ENCODE measurements at places on chromosomes 12 and 14. TPM values are rescaled to one million over a fixed set of nuclear protein-coding genes. Genes with fewer than 3 reads are reported as not detected.

GRCh38 chr12:8156416-8156815, 399 bp upstream of the ZNF705A start:
- no peaks in the 10 kb centered on the region for H3K27me3 ChIP-seq
- no peak for DNase-seq
- H3K4me1 ChIP-seq, result no peaks in the 10 kb centered on the region
- no peak overlapping the region for H3K4me3 ChIP-seq
- no peak overlapping the region for H3K27ac ChIP-seq

- H3K4me3 ChIP-seq, result no peak overlapping the region
- peaks cover 45% of the 10 kb centered on the region for H3K4me1 ChIP-seq
- DNase-seq, result no peak
- no peaks in the 10 kb centered on the region for H3K27me3 ChIP-seq
Measured at GRCh38 chr12:6943389-6943721, 261 bp upstream of the RNU7-1 start.

DNA sequence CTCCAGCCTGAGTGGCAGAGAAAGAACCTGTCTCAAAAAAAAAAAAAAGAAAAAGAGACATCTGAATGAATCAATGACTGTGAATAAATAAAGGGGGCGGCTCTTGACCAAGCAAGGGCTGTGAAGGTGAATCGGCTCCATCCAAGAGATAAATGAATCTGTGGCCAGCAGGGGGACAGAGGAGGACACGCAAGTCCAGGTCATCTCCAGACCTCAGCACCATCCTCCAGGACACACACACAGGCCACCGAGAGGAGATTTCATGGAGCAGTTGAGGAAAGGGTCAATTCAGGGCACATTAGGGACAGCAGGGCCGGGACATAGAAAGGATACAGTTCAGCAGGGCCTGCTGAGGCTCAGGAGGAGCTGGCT, 21.6 kb downstream of the TRPV4 start:
- H3K36me3 ChIP-seq, result no peaks in the 10 kb centered on the region
- H3K4me3 ChIP-seq, result no peak overlapping the region
- H3K27me3 ChIP-seq, result peaks cover 9% of the 10 kb centered on the region
- H3K27ac ChIP-seq, result no peak overlapping the region

Gene TRMT5
- 8.7 TPM for total RNA-seq

- no peak overlapping the region for H3K27ac ChIP-seq
- H3K36me3 ChIP-seq, result no peaks in the 10 kb centered on the region
- H3K4me1 ChIP-seq, result no peaks in the 10 kb centered on the region
- DNase-seq, result no peak
- H3K27me3 ChIP-seq, result no peaks in the 10 kb centered on the region
Measured at GRCh38 chr14:38593476-38593875, 337.6 kb upstream of the CLEC14A start.

GRCh38 chr14:89810101-89810500, 144.4 kb downstream of the EFCAB11 start:
- no peaks in the 10 kb centered on the region for H3K36me3 ChIP-seq
- no peaks in the 10 kb centered on the region for H3K4me1 ChIP-seq
- DNase-seq, result no peak
- H3K4me3 ChIP-seq, result no peak overlapping the region
- no peak overlapping the region for H3K27ac ChIP-seq

- no peak overlapping the region for H3K4me3 ChIP-seq
- H3K4me1 ChIP-seq, result peaks cover 6% of the 10 kb centered on the region
- no peak overlapping the region for H3K27ac ChIP-seq
- no peaks in the 10 kb centered on the region for H3K36me3 ChIP-seq
- no peak for DNase-seq
Measured at GRCh38 chr12:121114019-121114639, 18.5 kb upstream of the P2RX7 start.

Gene LRRC10
- total RNA-seq, result not detected

- H3K4me3 ChIP-seq, result no peak overlapping the region
- no peaks in the 10 kb centered on the region for H3K36me3 ChIP-seq
Measured at GRCh38 chr12:5376591-5377207, 55.2 kb upstream of the NTF3 start.

Gene OR10G3
- total RNA-seq, result not detected

Gene KRT7
- not detected for total RNA-seq

Gene MYF6
- not detected for total RNA-seq

- no peaks in the 10 kb centered on the region for H3K27me3 ChIP-seq
- DNase-seq, result no peak
- no peak overlapping the region for H3K27ac ChIP-seq
- H3K36me3 ChIP-seq, result no peaks in the 10 kb centered on the region
- H3K4me1 ChIP-seq, result no peaks in the 10 kb centered on the region
Measured at GRCh38 chr12:73906757-73907156, 630.9 kb upstream of the ATXN7L3B start.

Gene GPRC5D
- total RNA-seq, result 0.92 TPM

GRCh38 chr14:66508846-66509621, 1.1 kb downstream of the GPHN start:
- H3K4me3 ChIP-seq, result peak overlapping the region; percentile 81
- H3K27ac ChIP-seq, result no peak overlapping the region
- no peaks in the 10 kb centered on the region for H3K27me3 ChIP-seq
- no peaks in the 10 kb centered on the region for H3K36me3 ChIP-seq
- DNase-seq, result peak; percentile 63

Gene TMEM106C
- total RNA-seq, result 37.5 TPM

Gene LYSET
- total RNA-seq, result 18.0 TPM

- H3K27ac ChIP-seq, result no peak overlapping the region
- no peaks in the 10 kb centered on the region for H3K27me3 ChIP-seq
- H3K36me3 ChIP-seq, result no peaks in the 10 kb centered on the region
- H3K4me1 ChIP-seq, result no peaks in the 10 kb centered on the region
- H3K4me3 ChIP-seq, result no peak overlapping the region
Measured at GRCh38 chr14:57533214-57533613, 39.6 kb upstream of the CCDC198 start.

GRCh38 chr12:92385296-92385695, 239.7 kb upstream of the BTG1 start:
- no peak overlapping the region for H3K4me3 ChIP-seq
- no peak overlapping the region for H3K27ac ChIP-seq
- no peaks in the 10 kb centered on the region for H3K36me3 ChIP-seq
- DNase-seq, result no peak

- no peak for DNase-seq
- no peak overlapping the region for H3K27ac ChIP-seq
- no peaks in the 10 kb centered on the region for H3K4me1 ChIP-seq
- H3K27me3 ChIP-seq, result no peaks in the 10 kb centered on the region
- H3K36me3 ChIP-seq, result no peaks in the 10 kb centered on the region
Measured at GRCh38 chr12:29429999-29430715, 49.2 kb upstream of the ERGIC2 start.

Gene PDZRN4
- not detected for total RNA-seq

- H3K27me3 ChIP-seq, result no peaks in the 10 kb centered on the region
- peaks cover 1% of the 10 kb centered on the region for H3K36me3 ChIP-seq
- no peak overlapping the region for H3K27ac ChIP-seq
- no peak for DNase-seq
- H3K4me3 ChIP-seq, result no peak overlapping the region
Measured at GRCh38 chr12:122394626-122395194, 27.8 kb downstream of the CLIP1 start.

- H3K27me3 ChIP-seq, result no peaks in the 10 kb centered on the region
- H3K4me1 ChIP-seq, result peaks cover 7% of the 10 kb centered on the region
- DNase-seq, result no peak
- H3K27ac ChIP-seq, result no peak overlapping the region
Measured at GRCh38 chr14:76268047-76268431, 107.9 kb upstream of the ESRRB start.

- H3K4me1 ChIP-seq, result peaks cover 14% of the 10 kb centered on the region
- no peaks in the 10 kb centered on the region for H3K27me3 ChIP-seq
- H3K27ac ChIP-seq, result no peak overlapping the region
- H3K36me3 ChIP-seq, result no peaks in the 10 kb centered on the region
Measured at GRCh38 chr12:68007466-68007865, 18.2 kb downstream of the IFNG-AS1 start.

GRCh38 chr12:95802482-95803270, 12.1 kb upstream of the NTN4 start:
- no peak overlapping the region for H3K4me3 ChIP-seq
- peaks cover 13% of the 10 kb centered on the region for H3K27me3 ChIP-seq
- DNase-seq, result no peak
- H3K4me1 ChIP-seq, result no peaks in the 10 kb centered on the region

DNA sequence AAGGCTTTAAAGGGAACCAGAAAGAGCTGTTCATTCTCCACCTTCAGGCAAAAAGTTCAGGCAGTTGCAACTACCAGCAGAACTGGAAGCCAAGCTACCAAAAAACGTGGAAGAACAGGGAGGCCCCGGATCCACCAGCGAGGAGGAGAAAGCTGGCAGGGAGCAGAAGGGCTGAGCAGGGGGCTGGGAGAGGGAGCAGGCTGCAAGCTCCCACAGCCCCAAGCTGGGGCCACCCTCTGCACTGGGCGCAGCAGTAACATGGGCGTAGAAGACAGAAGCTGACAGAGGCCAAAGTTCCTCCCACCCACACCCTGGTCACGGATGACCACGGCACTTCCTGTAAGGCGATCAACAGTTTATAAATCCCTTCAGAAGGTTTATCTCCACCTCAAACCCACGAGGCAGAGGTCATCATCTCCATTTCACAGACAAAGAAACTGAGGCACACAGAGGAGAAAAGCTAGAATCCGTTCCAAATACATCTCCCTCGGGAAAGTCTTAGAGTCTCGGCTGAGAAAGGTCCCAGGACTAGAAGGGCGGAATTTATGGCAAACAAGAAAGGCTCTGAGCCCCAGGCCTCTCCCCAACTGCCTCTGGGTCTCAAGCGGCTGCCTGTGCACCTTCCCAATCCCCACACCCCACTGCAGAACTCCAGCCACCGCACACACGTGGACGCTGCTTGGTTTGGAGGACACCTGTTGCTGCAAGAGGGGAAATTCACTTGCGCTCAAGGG, 1.8 kb downstream of the CCDC85C start:
- no peaks in the 10 kb centered on the region for H3K36me3 ChIP-seq
- no peak overlapping the region for H3K4me3 ChIP-seq
- DNase-seq, result no peak

- H3K36me3 ChIP-seq, result no peaks in the 10 kb centered on the region
- H3K27ac ChIP-seq, result no peak overlapping the region
- peaks cover 6% of the 10 kb centered on the region for H3K4me1 ChIP-seq
- no peaks in the 10 kb centered on the region for H3K27me3 ChIP-seq
- no peak overlapping the region for H3K4me3 ChIP-seq
Measured at GRCh38 chr12:26460361-26460760, 265.0 kb downstream of the SSPN start.

- H3K4me1 ChIP-seq, result peaks cover 38% of the 10 kb centered on the region
- H3K4me3 ChIP-seq, result peak overlapping the region; percentile 79
- DNase-seq, result no peak
- H3K27ac ChIP-seq, result peak overlapping the region; percentile 40
- peaks cover 16% of the 10 kb centered on the region for H3K36me3 ChIP-seq
Measured at GRCh38 chr12:128823216-128823915, 392 bp downstream of the SLC15A4 start.

Gene P2RX7
- 6.8 TPM for total RNA-seq

DNA sequence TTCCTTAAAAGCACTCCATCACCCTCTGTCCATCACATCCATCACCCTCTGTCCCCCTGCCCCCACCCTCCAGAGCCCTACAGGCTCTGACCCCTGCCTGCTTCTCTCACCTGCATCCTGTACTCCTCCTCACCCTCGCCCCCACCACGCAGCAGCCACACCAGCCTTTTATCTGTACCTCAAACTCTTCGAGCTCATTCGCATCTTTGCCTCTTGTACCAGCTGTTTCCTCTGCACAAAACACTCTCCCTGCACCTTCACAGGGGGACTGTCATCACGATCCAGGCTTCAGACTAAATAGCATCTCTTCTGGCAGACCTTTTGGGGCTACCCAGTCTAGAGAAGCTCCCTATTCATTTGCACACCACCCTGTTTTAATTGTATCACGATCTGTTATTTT, 24.1 kb downstream of the TMEM229B start:
- no peak overlapping the region for H3K4me3 ChIP-seq
- H3K36me3 ChIP-seq, result no peaks in the 10 kb centered on the region
- H3K27me3 ChIP-seq, result peaks cover 4% of the 10 kb centered on the region

GRCh38 chr12:89970722-89971121, 262.1 kb upstream of the ATP2B1 start:
- no peaks in the 10 kb centered on the region for H3K27me3 ChIP-seq
- H3K36me3 ChIP-seq, result no peaks in the 10 kb centered on the region
- no peak for DNase-seq
- no peaks in the 10 kb centered on the region for H3K4me1 ChIP-seq

GRCh38 chr12:131054345-131055092, 100.8 kb downstream of the ADGRD1 start:
- no peak for DNase-seq
- H3K4me3 ChIP-seq, result no peak overlapping the region
- no peaks in the 10 kb centered on the region for H3K4me1 ChIP-seq
- no peaks in the 10 kb centered on the region for H3K36me3 ChIP-seq

DNA sequence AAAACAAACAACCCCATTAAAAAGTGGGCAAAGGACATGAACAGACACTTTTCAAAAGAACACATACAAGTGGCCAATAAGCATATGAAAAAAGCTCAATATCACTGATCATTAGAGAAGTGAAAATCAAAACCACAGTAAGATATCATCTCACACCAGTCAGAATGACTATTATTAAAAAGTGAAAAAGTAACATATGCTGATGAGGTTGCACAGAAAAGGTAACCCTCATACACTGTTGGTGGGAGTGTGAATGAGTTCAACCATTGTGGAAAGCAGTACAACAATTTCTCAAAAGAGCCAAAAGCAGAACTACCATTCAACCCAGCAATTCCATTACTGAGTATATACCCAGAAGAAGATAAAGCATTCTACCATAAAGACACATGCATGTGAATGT, 18.2 kb downstream of the PDE6H start:
- no peaks in the 10 kb centered on the region for H3K36me3 ChIP-seq
- DNase-seq, result no peak
- no peak overlapping the region for H3K4me3 ChIP-seq
- no peaks in the 10 kb centered on the region for H3K27me3 ChIP-seq

- no peaks in the 10 kb centered on the region for H3K27me3 ChIP-seq
- no peaks in the 10 kb centered on the region for H3K4me1 ChIP-seq
- H3K4me3 ChIP-seq, result no peak overlapping the region
- H3K27ac ChIP-seq, result no peak overlapping the region
- H3K36me3 ChIP-seq, result no peaks in the 10 kb centered on the region
Measured at GRCh38 chr14:65798216-65798615, 385.7 kb downstream of the FUT8 start.

Gene FOXG1
- not detected for total RNA-seq

- peak; percentile 43 for DNase-seq
- peaks cover 5% of the 10 kb centered on the region for H3K4me1 ChIP-seq
- H3K36me3 ChIP-seq, result no peaks in the 10 kb centered on the region
- no peak overlapping the region for H3K4me3 ChIP-seq
- no peaks in the 10 kb centered on the region for H3K27me3 ChIP-seq
- no peak overlapping the region for H3K27ac ChIP-seq
Measured at GRCh38 chr12:75977952-75978671, 53.5 kb downstream of the PHLDA1 start.

- H3K4me1 ChIP-seq, result peaks cover 15% of the 10 kb centered on the region
- H3K27me3 ChIP-seq, result no peaks in the 10 kb centered on the region
- no peak overlapping the region for H3K4me3 ChIP-seq
- peaks cover 3% of the 10 kb centered on the region for H3K36me3 ChIP-seq
Measured at GRCh38 chr12:53575502-53576249, 50.5 kb downstream of the ATF7 start.

Gene HNF1A
- total RNA-seq, result not detected

GRCh38 chr14:92581966-92582566, 68.5 kb downstream of the RIN3 start:
- no peak overlapping the region for H3K4me3 ChIP-seq
- no peak overlapping the region for H3K27ac ChIP-seq
- no peaks in the 10 kb centered on the region for H3K36me3 ChIP-seq
- DNase-seq, result no peak
- H3K27me3 ChIP-seq, result no peaks in the 10 kb centered on the region

Data from B cell (primary cell).